ENCODE measurements at places on chromosomes 4 and X. TPM values are rescaled to one million over a fixed set of nuclear protein-coding genes. Genes with fewer than 3 reads are reported as not detected.
A peak's percentile ranks its signal among the peaks of the same experiment; 100 is the strongest.

GRCh38 chr4:40335525-40335894, 377 bp downstream of the CHRNA9 start:
- DNase-seq: no peak

DNA sequence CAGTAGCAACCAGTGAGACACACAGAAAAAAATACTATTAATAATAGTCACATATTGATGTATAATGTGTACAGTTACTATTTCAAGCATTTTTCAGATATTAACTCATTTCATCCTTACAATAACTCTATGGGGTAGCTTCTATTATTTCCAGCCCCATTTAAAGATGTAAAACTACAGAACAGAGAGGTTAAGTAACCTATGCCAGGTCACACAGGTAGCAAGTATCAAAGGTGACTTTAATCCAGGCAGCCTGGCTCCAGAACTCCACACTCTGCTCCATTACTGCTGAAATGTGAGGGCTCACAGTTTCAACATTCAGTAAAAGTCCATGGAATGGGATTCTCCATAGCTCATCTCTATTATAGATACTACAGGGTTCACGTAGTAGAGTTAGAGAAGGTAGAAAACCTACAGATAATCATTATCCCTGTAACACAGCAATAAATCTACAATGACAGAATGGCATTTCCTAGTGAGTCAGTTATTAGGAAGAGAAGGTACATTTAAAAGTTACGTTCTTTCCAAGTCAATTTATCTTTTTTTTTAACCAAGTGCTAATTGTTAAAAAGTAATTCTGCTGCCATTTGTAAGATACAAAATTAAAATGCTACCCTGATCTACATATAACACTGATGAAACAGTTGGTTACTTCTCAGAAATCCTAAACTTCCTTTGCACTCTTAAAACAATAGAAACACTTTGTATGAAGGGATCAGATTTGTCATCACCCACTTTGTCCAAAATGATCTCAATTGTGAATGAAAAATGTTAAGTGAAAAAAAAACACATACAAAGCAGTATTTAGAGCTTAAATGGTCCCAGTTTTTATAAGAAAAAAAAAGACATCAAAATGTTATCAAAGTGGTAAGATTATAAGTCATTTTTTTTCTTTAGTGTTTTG, 18.7 kb downstream of the RELL1 start:
- no peak for DNase-seq

DNA sequence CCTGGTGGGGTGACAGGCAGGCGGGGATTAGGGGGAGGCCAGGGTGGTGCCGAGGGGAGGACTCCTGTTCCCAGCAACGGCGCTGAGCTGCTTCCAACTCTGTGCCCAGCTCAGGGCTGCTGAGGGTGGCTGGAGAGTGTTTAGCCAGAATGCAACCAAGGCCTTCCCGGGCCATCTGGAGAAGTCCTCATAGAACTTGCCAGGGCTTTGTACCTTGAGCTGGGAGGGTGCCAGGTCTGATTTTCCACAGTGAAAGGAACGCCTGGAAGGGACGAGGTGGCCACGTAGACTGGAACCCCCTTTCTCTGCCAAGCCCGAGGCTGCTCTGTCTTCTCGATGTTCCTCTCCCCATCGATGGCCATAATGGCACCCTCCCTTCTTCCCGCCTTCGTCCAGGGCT, 57.0 kb upstream of the GPR78 start:
- no peak for DNase-seq

DNA sequence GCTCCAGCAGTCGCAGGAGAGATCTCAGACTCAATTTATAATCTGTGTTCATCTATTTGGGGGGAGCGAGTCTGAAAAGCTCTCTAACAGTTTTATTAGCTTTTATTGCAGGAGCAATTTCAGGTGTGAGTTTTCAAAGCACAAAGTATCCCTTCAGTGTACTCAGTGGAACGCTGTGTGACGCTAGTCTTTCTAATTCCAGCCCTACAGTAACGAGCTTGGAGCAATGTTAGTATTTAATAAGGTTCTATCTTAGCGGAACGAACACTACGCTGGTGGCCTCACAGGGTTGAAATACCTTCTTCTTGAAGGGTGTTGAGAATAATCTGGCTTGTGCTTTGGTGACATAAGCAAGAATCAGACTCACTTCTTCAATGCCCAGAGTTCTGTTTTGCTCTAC, 8.4 kb downstream of the HS3ST1 start:
- DNase-seq: no peak

Gene NEIL3
- total RNA-seq: 1.4 TPM

- DNase-seq: no peak
These were observed 506.9 kb upstream of the FAM47C start for GRCh38 chrX:36501169-36501702.

Gene SPINK2
- total RNA-seq: not detected

DNA sequence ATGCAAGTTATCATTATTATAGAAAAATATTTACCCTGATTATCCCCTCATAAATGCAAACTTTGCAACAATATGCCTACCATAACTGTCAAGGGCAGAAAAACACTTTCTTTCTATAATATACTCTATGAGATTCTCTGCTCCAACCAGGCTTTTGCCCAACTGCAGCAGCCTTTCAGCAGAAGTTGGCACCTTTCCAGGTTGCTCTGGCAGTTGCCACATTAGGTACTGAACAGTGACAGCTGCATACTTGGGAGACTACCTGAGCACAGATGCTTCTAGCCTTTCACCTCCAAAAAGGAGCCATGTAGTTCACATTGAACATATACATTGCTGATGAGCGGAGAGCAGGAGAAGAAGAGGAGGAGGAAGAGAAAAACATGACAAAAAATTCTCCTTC, 69.5 kb upstream of the BRWD3 start:
- DNase-seq: peak; percentile 4

GRCh38 chrX:14913241-14913640, 40.0 kb downstream of the MOSPD2 start:
- DNase-seq: no peak

Gene PLAC8
- 875 TPM for total RNA-seq

GRCh38 chr4:183014361-183015084, 84.5 kb upstream of the WWC2 start:
- no peak for DNase-seq

- DNase-seq: peak; percentile 57
These were observed 11.0 kb downstream of the SH3BP2 start for GRCh38 chr4:2803624-2804448.

All from mucosa of descending colon (tissue), 3 donors.